Chondrocyte (in vitro differentiated cells): ENCODE measurements at places on chromosomes 6 and 20. TPM values are rescaled to one million over a fixed set of nuclear protein-coding genes. Genes with fewer than 3 reads are reported as not detected.

- H3K27ac ChIP-seq = no peak overlapping the region
- H3K36me3 ChIP-seq = peaks cover 13% of the 10 kb centered on the region
- H3K27me3 ChIP-seq = no peaks in the 10 kb centered on the region
- no peak for DNase-seq
These were observed 516.2 kb downstream of the BCKDHB start for GRCh38 chr6:80622641-80623040.

DNA sequence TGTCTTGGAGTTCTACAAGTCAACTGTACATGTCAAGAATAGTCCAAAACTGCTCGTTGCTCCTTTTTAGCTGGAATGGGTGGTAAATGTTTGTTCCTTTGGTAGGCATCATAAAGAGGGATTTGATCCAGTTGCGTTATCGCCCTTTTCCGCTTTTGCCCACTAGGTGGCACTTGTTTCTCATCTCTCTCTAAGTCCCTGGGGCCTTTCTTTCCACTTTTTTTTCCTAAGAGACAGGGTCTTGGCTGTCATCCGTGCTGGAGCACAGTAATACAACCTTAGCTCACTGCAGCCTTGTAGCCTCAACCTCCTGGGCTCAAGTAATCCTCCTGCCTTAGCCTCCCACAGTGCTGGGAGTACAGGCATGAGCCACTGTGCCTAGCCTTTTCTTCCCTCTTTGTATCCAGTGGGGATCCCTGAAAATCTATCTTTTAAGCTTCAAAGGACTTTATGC is 20.7 kb downstream of the GTPBP2 start:
- peak overlapping the region; percentile 58 for H3K27ac ChIP-seq
- no peaks in the 10 kb centered on the region for H3K27me3 ChIP-seq
- peaks cover 15% of the 10 kb centered on the region for H3K4me1 ChIP-seq

The GPR6 gene
- not detected in 3 replicates for total RNA-seq

DNA sequence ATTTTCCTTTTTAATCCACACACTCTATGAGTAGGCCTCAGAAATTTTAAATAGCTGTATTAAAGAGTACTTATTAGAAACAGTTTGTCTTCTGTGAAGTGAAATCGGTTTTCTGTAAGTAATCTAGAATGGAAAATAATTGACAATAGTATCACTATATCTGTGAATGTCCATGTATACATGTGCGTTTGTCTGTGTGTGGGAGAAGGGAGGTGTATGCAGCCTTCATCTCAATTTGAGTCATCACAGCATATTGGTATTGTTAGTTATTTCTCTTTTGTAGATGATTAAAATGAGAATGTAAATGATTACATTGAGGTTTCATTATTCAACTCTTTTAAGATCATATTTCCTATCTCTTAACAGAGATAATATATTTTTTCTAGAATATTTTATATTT is 206.0 kb downstream of the EYS start:
- H3K27ac ChIP-seq = no peak overlapping the region
- no peaks in the 10 kb centered on the region for H3K4me1 ChIP-seq
- H3K27me3 ChIP-seq = peaks cover 2% of the 10 kb centered on the region
- no peak for DNase-seq
- no peak overlapping the region for H3K4me3 ChIP-seq
- H3K36me3 ChIP-seq = no peaks in the 10 kb centered on the region

DNA sequence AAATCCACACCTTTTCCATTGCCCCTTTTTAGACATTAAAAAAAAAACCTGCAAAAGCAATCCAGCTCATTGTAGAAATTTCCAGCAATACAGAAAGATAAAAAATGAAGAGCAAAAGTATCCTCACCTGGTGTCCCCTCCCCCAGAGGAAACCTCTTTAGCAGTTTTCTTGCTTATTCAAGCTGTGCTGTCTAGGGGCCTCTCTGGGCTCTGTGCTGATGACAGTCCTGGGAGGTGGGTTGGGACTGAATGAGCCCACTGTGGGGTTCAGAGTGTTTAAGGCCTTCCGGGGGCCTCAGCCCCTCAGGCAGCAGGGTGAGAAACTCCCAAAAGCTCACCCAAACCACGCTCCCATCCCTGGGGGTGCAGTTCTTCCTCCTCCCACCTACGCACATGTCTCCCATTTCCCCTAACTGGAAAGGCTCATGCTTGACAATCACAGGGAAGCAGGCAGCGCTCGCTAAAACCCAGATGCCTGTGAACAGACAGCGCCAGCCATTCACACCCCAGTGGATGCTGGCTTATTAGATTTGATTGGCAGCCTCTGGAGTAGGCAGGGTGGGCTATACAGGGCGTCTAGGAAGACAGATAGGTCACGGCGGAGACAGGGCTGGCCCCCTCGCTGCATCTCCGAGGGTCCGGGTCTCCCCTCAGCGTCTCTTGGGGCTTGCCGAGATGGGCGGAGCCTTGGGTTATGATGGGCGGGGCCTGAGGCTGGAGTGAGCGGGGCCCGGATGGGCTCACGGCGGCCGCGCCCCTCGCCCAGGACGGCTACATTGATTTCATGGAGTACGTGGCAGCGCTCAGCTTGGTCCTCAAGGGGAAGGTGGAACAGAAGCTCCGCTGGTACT is 4.6 kb downstream of the GUCA1A start:
- no peak overlapping the region for H3K27ac ChIP-seq
- H3K4me3 ChIP-seq = no peak overlapping the region
- no peak for DNase-seq
- no peaks in the 10 kb centered on the region for H3K36me3 ChIP-seq

DNA sequence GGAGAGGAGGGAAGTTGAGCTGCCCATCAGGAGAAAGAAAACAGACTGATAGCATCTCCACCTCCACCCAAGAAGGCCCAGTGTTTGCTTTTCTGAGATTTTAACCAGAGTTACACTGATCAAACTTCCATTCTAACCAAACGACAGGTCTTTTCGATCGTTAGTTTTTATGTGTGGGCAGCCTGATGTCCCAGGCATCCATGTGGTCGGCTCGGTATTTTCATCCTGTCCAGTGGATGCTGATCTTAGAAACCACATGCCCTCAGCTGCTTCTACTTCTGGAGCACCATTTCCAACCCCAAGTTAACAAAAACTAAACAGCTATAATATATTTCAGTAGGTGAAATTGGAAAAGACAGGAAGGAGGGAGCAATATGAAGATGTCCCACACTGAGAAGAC is 536.8 kb upstream of the JAG1 start:
- H3K4me3 ChIP-seq = no peak overlapping the region
- H3K27ac ChIP-seq = no peak overlapping the region
- H3K36me3 ChIP-seq = no peaks in the 10 kb centered on the region
- peaks cover 81% of the 10 kb centered on the region for H3K4me1 ChIP-seq
- DNase-seq = no peak
- no peaks in the 10 kb centered on the region for H3K27me3 ChIP-seq

The HAO1 gene
- not detected in 3 replicates for total RNA-seq

DNA sequence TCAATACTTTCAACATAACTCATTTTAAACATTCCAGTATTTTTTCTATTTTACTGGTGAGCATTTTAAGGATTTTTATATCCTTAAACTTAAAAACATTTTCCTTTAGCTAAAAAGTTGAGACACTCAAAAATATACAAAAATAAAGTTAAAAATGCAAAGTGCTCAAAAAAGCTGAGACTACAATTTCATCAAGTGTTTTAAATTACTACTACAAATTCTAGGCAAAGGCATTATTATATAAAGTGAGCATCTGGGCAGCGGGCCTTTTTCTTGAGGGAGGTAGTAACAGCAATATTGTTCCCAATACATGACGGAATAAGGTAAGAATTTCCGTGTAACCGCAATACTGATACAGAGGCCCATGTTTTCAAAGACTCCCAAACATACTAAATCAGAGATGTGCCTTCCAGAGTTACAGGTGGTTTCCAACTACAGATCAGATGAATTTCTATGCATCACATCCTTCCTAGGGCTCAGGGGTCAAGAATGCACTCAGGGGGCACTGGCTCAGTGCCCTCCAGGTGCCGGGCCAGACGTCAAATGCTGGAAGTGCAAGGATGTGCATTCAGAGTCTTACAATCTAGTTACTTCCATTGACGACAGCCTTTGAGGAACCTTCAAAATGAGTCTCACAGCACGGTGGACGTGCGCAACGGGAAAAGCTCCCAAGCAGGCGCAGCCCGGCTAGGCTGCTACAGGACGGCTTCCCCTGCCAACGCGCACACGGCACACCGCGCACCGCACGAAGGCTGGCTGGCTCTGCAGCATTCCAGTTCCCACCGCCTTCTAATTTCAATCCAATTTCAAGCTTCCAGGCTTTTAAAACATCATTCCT is 1.7 kb downstream of the PHF10 start:
- H3K27ac ChIP-seq = peak overlapping the region; percentile 94
- H3K36me3 ChIP-seq = no peaks in the 10 kb centered on the region
- no peak for DNase-seq
- H3K4me1 ChIP-seq = peaks cover 37% of the 10 kb centered on the region
- no peaks in the 10 kb centered on the region for H3K27me3 ChIP-seq

DNA sequence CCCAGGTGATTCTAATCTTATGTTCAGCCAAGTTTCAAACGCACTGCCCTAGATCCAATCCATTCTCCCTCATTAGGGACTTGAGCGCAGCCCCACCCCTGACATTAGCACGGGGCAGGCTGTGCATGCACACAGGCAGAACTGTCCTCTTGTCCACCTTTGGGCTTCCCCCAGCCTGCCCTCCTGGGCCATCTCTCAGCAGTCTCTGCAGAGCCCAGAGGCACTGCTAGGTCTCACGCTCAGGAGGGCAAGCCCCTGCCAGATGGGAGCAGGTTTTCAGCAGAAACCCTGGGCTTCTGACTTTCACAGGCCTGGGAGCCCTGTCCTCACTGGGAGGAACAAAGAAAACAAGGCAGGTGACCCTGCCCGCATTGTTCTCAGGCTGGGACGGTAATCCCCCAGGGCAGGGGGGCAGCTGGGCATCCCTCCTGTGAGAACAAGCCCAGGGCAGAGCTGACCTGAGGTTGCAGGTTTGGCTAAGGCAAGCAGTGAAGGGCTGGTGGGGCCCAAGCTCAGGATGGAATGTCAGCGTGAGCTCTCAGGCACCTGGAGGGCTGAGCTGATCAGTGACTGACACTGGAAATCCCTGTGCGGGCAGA is 24.5 kb downstream of the KCNK5 start:
- no peaks in the 10 kb centered on the region for H3K4me1 ChIP-seq
- no peak overlapping the region for H3K27ac ChIP-seq
- no peaks in the 10 kb centered on the region for H3K36me3 ChIP-seq
- H3K4me3 ChIP-seq = no peak overlapping the region
- no peak for DNase-seq

The TMEM242 gene
- total RNA-seq = 9.6 to 10.7 TPM (median 9.7 TPM) in 3 replicates

The LHFPL5 gene
- not detected in 3 replicates for total RNA-seq

DNA sequence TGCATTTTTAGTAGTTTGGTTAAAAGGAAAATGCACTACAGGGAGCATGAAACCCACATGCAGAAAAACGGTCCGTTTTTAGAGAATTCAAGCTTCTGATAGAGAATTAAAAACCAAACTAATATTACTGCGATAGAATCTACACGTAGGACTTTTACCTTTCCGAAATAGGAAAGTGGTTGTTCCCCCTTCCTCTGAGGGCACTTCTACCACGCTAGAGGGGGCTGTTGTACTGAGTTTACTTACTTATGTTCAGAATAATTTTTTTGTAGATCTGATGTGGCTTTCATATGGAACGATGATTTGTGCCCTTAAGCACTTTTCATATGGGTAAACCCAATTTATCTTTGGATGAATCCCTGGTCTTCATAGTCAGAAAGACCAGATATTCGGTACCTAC is 264.3 kb upstream of the PLN start:
- peaks cover 17% of the 10 kb centered on the region for H3K27me3 ChIP-seq
- no peak for DNase-seq
- no peak overlapping the region for H3K4me3 ChIP-seq
- H3K27ac ChIP-seq = no peak overlapping the region

DNA sequence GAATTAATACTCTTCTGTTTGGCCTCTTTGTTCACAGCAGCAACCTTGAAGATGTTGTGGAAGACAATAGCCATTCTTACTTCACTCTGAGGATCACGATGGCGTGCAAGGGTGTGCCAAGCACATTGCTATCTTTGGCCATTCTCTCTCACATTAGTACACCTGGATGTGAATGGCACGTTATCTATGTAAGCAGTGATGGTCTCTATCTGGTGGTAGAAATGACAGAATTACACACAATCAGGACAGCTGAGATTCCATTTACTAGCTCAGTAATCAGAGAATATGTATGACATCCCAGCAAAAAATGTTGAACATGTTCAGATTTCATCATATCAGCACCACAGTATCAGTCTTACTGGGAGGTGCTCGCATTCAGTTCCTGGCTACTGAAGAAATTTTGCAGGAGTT is 116.2 kb downstream of the LCA5 start:
- H3K27me3 ChIP-seq = no peaks in the 10 kb centered on the region
- DNase-seq = no peak
- H3K27ac ChIP-seq = peak overlapping the region; percentile 22
- H3K4me1 ChIP-seq = peaks cover 22% of the 10 kb centered on the region
- no peaks in the 10 kb centered on the region for H3K36me3 ChIP-seq
- H3K4me3 ChIP-seq = no peak overlapping the region

DNA sequence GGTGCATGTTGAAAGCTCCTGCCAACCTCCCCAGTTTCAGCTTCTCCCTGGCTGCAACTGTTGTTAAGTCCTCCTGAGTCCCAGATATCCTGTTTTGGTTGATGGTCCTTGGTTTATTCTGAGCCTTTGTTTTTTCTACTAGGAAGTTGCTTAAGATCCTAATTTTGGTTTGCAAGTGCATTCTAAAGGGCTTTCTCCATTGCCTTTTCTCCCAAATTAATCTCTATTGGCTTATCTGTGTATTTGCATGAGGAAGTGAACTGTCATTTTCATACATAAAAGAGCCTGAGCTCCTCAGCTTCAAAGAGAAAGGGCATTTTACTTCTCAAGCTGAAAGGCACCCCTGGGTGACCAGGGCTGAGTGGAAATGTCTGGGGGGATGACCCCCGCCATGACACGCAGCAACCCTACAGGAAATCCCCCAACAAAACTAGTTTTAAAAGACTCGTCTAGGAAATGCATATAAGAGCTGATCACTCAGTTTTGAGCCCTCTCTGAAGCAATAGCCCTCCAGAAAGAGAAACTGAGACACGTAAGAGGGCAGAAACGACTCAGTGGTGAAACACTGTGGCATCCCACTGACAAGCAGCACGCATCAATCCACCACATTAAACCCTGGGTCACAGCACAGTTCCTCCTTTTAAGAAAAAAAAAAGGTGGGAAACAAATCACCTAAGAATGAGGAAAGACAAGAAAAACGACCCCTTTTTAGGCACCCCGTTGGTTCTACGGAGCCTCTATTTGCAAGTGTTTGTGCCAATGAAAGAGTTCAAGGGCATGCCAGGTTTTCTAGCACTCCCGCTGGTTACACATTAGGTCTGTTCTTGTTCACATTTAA is 140.9 kb downstream of the THBS2 start:
- H3K36me3 ChIP-seq = no peaks in the 10 kb centered on the region
- DNase-seq = no peak
- H3K27ac ChIP-seq = no peak overlapping the region
- H3K4me1 ChIP-seq = peaks cover 25% of the 10 kb centered on the region

- H3K36me3 ChIP-seq = peaks cover 10% of the 10 kb centered on the region
- no peak for DNase-seq
- H3K27me3 ChIP-seq = no peaks in the 10 kb centered on the region
- no peak overlapping the region for H3K27ac ChIP-seq
- H3K4me3 ChIP-seq = no peak overlapping the region
- H3K4me1 ChIP-seq = no peaks in the 10 kb centered on the region
These were observed 51.2 kb downstream of the ORC3 start for GRCh38 chr6:87641065-87641692.
